Fibroblast of gingiva (primary cell): ENCODE measurements at places on chromosomes 3 and 15.
A peak's percentile ranks its signal among the peaks of the same experiment; 100 is the strongest.

DNA sequence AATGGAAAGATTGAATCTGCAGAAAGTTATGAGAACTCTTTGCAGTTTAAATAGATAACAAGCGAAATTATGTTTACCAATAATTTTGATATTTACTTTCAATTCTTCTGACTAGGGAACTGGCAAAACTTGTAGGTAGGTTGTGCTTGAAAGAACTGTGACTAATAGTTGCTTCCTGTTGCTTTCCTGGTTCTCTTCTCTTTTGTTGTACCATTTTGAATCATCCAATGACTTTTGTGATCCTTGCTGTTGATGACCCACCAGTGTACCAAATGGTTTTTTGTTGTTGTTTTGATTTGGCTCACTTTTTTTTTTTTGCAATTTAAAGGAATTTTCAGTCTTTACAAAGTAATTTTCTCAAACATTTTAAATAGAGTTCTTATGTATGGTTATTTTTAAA, 64.9 kb upstream of the DCBLD2 start:
- DNase-seq, result no peak

DNA sequence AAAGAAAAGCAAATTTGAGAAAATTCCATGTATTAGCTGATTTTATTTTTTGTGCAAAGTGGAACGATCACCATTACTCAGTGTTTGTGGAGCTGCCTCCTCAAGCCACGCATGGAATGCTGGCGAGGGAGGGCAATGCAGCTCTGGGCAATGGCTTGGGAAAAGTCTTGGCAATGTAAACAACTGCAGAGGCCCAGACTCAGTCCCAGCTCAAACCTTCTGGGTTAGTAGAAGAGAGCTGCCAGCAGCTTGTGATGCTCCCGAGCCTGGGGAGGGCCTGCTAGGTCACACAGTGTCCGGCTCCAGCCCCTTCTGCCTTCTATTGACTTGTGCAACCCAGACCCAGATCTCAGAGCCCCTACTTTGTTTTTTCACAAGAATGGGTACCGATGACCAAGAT, 4.3 kb downstream of the EPHB1 start:
- DNase-seq, result peak; percentile 48

DNA sequence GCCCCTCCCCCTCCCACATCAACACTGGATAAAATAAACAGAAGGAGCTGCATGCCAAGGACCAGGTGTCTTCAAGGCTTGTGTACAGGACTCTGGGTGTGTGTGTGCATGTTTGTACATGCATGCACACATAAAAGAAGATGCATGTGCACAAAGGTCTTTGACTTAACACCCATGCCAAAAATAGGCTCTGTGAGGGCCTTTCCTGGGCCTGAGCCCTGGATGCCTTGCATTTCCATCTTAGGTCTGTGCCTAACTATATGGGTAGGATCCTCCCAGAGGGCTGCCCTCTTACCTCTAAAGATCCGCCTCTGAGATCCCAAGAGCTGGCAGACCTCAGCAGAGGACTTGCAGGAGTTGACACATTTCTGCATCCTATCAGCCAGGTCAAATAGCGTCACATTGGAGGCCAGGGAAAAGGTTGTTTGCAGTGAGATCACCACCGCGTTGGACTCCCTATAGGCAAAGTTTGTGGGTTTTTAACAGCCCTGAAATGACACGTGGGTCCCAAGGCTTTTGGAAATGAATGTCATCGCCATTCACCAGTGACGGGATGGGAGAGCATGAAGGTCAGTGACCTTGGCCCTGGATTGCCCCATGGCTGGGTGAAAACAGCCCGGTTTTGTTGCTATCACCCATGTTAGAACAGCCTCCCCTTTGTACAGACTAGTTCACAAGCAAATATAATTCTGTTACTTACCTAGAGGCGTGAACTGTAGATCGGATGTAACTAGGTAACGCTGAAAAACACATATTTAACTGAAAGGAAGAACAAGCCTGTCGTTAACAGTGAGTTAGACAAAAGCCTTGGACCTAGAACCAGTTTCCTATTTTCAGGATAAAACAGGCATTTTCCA, 54.0 kb downstream of the HEG1 start:
- DNase-seq, result no peak

DNA sequence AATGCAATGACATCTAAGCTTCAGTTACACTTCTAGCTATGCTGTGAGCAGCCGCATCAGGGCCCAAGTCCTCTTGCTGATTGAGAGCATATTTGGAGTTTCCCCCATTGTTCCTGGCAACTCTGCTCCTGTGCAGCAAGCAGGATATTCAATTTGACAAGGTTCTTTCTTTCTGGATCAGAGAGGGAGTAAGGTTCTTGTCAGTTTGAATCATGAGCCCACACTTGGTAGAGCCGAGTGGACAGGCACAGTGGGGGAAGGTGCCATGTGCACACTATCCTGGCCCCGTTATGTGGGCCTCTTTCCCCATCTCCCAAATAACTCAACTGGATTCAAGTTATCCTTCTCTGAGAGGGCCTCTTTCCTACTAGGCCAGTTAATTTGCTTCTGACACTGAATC, 385.4 kb downstream of the ZIC1 start:
- no peak for DNase-seq

DNA sequence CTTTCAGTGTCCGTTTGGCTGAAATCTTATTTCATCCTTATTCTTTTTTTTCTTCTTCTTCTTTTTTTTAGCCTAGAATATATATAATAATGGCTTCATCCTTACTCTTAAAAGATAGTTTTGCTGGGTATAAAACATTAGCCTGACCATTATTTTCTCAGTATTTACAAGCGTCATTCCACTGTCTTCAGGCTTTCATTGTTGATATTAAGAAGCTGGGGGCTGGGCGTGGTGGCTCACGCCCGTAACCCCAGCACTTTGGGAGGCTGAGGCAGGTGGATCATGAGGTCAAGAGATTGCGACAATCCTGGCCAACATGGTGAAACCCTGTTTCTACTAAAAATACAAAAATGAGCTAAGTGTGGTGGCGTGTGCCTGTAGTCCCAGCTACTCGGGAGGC, 10.6 kb downstream of the ZNF710 start:
- DNase-seq, result no peak
